ENCODE measurements at places on chromosomes 5 and 9.

- no peak for DNase-seq
Measured at GRCh38 chr9:91835632-91836031, 114.4 kb downstream of the ROR2 start.

- no peak for DNase-seq
Measured at GRCh38 chr9:90478821-90479220, 163.8 kb downstream of the DIRAS2 start.

GRCh38 chr5:155905364-155905763 lies 421.6 kb upstream of the SGCD start:
- DNase-seq, result no peak

- no peak for DNase-seq
Measured at GRCh38 chr5:77991084-77991483, 214.9 kb upstream of the TBCA start.

DNA sequence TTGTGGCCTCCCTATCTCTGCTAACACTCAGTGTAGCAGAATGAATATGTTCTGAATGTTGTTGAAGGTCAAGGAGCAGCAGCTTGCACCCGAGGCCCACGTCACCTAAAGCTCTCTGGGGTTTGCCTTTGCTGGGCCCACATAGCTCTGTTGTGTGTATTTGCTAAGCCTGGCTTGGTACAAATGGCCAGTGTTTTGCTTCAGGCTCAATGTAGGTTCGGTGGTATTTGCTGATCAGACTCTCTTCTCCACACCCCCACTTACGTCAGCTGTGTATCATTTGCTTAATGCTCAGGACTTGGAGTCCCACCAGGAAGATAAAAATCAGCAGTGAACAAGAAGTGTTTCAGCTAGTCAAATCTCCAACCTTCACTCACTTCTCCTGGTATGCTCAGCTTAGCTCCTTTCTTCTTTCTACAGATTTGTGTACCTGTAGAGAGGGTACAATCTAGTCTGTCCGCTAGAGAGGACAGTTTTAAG lies 4.8 kb upstream of the RFESD start:
- DNase-seq, result no peak

DNA sequence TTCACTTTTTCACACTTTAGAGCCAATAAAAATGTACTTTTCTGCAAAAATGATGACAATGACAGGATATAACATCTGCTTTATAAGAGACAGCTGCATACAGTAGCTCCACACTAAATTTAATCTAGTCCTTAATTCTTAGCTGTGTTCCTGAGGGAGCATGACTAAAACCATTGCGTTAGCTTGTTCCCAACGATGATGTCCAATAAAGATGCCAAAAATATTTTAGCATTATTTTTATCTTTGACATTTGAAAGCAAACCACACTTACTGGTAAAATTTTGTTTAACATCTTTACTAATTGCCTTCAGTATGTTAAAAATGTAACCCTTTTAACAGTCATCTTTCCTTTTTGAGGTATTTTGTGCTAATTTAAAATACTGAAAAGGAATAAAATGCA lies 382.7 kb downstream of the CHSY3 start:
- no peak for DNase-seq

- DNase-seq, result no peak
Measured at GRCh38 chr5:73495772-73496335, 2.4 kb upstream of the BTF3 start.

DNA sequence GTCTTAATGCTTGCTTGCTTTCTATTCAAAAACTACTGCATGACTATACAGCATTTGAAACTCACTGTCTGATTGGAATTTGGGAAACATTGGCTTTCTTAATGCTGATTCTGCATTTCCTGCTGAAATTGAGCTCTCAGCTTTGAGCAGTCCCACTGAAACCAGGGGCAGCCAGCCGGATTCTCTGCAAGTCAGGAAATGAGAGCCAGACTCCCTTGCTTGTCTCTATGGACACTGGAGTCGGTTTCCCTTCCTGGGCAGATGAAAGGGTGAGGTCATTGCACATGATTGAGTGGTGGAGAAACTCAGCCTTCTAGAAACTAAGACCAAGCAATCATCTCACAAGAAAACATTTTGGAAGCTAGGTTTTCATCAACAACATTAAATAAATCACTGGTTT lies 119.7 kb upstream of the SPATA31C2 start:
- no peak for DNase-seq

GRCh38 chr5:35198075-35198474 lies 32.2 kb downstream of the PRLR start:
- DNase-seq, result no peak

DNA sequence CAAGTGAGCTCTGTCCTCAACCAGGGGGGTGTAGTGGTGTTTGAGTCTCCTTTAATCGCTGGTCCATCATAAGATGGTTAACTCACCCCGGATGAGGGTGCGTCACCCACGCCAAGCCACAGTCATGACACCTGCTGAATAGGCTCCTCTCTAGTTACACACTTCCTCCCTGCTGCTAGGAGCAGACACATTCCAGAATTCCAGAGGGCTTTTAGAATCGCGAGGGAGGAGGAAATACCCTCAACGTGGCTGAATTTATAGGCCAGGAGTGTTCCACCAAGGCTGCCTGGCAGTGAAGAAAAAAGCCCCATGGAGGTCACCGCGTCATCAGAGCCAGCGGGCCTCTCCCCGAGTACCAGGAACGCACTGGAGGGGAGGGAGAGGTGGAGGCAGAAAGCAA lies 5.1 kb downstream of the GLRX start:
- DNase-seq, result no peak

GRCh38 chr9:121325387-121325786 lies 44.7 kb downstream of the STOM start:
- DNase-seq, result no peak

GRCh38 chr5:34051374-34051980 lies 8.5 kb upstream of the C1QTNF3 start:
- DNase-seq, result no peak

DNA sequence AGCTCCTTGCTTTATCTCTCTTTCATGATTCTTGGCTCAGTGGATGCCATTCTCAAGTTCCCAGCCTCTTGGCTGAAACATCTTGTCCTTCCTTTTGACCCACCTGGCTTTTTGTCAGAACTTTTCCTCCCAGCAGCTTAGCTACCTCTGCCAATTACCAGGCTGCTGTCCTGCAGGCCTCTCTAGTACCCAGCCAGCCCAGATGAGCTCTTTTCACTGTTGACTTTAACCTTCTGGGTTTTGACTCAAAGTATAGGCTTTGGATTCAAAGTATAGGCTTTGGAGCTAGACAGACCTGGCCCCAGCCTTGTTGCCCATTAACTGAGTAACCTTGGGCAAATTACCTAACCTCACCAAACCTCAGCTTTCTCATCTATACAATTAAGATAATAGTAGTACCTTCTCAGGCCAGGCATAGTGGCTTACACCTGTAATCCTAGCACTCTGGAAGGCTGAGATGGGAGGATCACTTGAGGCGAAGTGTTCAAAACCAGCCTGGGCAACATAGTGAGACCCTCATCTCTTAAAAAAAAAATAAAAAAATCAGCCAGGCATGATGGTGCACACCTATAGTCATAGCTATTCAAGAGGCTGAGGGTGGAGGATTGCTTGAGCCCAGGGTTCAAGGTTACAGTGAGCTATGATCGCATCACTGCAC lies 6.6 kb upstream of the TMEFF1 start:
- no peak for DNase-seq

DNA sequence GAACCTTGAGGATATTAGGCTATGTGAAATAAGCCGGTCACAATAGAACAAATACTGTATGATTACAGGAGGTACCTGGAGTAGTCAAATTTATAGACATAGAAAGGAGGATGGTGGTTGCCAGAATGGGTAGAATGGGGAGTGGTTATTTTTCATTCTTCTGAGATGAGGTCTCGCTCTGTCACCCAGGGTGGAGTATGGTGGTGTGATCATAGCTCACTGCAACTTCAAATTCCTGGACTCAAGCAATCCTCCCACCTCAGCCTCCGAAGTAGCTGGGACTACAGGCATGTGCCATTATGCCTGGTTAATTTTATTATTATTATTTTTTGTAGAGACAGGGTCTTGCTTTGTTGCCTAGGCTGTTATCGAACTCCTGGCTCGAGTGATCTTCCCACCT lies 27.1 kb downstream of the SH3PXD2B start:
- no peak for DNase-seq

- no peak for DNase-seq
Measured at GRCh38 chr5:74044936-74045335, 418.9 kb downstream of the ARHGEF28 start.

- DNase-seq, result no peak
Measured at GRCh38 chr9:37300620-37301019, 121.9 kb upstream of the GRHPR start.

DNA sequence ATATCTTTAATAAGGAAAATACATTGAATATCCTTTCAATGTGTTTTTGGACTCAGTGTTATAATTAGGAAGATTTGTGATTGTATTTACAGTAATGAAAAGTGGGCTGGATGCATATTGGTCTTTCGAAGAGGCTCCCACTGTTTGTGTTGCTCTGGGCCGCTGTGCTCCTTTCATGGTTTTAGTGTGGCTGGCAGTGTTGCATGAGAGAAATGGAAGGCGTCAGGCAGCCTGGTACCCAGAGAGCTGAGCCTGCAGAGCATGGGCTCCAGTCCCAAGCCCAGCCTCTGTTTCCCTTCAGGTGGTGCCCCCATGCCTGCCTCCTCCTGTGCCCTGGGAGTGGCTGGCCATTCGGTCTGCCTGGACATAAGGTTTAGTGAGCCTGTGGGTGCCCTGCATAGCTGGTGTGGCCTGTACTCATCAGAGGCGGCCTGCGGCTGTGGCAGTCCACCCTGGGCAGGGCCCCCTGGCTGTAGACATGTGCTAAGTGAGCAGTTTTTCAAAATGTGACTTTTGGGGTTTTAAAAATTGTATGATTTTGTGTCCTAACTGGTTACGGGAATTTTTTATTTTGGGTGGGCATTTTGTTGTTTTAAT lies 27.4 kb upstream of the FAM120AOS start:
- DNase-seq, result no peak

- DNase-seq, result no peak
Measured at GRCh38 chr9:81814794-81815464, 113.3 kb upstream of the SPATA31D4 start.

GRCh38 chr5:664343-664993 lies 28.7 kb downstream of the TPPP start:
- no peak for DNase-seq

GRCh38 chr5:80071510-80072021 lies 36.4 kb downstream of the THBS4 start:
- DNase-seq, result no peak

GRCh38 chr5:149794041-149794440 lies 63.9 kb downstream of the PPARGC1B start:
- no peak for DNase-seq

DNA sequence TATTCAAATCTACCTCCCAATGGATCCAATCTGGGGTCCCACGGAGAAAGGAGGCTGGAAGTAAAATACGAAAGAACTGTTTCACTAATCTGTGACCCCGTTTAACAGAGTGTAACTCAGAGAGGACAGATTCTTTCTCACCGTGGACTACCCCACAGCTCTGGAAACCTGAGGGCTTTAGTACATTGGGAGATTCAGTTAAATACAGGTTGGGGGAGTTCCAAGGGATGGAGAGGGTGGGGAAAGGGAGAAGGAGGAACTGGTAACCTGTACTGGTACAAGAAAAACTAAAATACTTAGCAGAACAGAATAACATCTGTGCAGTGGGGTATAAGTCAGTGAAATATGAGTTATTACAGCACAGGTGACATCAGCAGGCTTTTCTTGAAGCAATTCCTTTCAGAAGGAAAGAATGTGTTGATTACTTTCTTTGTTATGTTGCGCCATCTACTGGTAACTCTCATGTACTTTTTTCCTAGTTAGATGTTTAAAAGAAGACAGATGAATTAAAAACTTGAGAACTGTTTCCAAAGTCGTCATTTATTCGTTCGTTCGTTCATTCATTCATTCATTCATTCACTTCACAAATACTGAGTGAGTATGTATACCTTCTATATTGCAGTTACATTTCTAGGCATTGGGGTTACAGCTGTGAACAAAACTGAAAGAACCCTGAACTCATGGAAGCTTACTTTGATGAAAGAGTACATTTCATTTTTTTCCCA lies 30.0 kb upstream of the STOM start:
- no peak for DNase-seq

DNA sequence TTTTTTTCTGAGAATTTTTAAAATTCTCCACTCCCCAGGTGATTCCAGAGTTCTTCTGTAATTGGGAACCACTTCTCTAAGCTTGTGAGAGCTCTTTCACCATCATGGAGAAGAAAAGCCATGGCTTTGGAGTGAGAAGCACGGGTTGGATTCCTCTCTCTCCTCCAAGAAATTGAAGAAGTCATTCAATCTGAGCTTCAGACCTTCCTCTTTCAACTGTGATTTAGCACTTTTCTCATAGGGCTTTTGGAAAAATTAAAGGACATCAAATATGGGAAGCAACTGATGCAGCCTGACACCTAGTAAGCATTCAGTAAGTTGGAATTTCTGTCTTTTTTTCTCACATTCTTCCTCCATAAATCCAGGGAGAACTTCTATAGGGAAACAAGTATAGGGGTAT lies 580.4 kb upstream of the KLF4 start:
- no peak for DNase-seq

GRCh38 chr5:149355688-149356087 lies 2.2 kb upstream of the PCYOX1L start:
- DNase-seq, result no peak

- no peak for DNase-seq
Measured at GRCh38 chr9:133522073-133522910, 2.5 kb downstream of the MYMK start.

DNA sequence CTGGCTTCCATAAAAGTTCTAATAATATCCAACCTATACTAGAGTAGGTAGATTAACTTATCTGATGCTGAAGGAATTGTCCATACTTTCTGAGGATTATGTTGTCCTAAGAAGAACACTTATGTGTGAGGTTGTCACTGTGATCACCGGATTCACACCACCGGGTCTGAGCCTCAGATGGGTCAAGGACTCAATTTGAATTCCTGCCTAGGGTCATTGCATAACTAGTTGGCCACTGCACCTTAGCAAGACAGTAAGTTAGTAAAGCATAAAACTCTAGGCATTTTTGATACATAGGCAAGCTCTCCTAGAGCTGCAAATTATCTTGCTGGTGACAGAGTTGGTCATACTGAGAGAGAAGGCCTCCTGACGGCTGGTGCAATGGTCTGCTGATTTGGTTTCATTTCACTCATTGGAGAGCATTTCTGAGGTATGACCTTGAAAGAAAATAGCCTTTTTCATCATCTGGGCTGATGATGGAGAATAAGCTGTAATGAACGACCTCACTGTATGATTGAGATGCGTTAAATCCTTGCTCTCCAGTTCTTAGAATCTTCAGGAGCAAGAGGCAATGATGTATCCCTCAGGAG lies 72.0 kb upstream of the CKMT2 start:
- no peak for DNase-seq

DNA sequence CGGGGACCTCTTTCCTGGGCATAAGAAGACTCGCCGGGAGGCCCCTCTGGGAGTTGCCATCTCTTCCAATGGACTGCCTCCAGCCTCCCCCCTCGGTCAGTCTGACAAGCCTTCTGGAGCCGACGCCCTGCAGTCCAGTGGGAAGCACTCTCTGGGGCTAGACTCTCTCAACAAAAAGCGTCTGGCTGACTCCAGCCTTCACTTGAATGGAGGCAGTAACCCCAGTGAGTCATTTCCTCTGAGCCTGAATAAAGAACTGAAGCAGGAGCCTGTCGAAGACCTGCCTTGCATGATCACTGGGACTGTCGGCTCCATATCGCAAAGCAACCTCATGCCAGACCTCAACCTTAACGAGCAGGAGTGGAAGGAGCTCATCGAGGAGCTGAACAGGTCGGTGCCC lies 28.4 kb upstream of the LTC4S start:
- DNase-seq, result no peak

- DNase-seq, result no peak
Measured at GRCh38 chr9:84990416-84990815, 320.9 kb downstream of the NTRK2 start.

Data from CD4-positive, alpha-beta T cell treated with Interferon gamma for 1 hour (primary cell).